ENCODE measurements at places on chromosomes 7 and 10.

GRCh38 chr10:34406463-34407323 is 408.4 kb downstream of the PARD3 start:
- DNase-seq: no peak

GRCh38 chr10:33353853-33354252 is 19.4 kb upstream of the NRP1 start:
- DNase-seq: no peak

DNA sequence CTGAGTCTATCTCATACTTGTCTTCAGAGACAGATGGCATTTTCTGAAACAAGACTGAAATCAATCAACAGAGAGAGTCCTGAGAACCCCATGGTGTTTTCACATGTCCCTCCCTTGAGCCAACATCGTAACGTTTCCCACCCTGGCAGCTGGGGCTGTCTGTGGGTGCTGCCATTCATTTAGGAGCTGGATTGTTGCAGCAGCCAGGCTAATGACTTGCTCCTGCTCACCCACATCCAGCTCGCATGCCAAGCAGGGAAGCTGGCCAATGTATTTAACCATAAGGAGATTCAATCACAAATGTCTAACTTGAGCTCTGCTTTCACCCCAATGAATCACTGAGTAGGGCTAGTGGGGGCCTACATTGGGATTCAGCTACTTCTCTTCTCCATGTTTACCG is 146.1 kb downstream of the ADRA2A start:
- DNase-seq: no peak

DNA sequence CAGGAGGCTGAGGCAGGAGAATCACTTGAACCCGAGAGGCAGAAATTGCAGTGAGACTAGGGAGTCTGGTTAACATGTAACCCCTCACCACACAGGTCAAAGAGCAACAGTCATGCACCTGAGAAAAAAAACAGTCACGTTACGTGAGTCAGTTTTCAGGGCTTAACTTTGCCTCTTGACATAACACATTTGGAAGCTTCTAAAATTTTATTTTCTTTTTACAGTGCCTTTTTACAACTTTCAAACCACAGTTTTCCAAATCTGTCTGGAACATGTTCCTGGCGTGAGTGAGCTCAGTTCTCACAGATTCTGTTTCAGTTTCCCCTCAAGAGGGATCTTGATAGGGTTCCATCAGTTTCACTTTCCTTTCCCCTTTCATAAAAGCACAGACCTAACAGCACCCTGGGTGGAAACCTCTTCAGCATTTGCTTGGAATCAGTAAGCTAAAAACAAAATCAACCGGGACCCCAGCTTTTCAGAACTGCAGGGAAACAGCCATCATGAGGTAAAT is 4.4 kb downstream of the IFIT3 start:
- no peak for DNase-seq

DNA sequence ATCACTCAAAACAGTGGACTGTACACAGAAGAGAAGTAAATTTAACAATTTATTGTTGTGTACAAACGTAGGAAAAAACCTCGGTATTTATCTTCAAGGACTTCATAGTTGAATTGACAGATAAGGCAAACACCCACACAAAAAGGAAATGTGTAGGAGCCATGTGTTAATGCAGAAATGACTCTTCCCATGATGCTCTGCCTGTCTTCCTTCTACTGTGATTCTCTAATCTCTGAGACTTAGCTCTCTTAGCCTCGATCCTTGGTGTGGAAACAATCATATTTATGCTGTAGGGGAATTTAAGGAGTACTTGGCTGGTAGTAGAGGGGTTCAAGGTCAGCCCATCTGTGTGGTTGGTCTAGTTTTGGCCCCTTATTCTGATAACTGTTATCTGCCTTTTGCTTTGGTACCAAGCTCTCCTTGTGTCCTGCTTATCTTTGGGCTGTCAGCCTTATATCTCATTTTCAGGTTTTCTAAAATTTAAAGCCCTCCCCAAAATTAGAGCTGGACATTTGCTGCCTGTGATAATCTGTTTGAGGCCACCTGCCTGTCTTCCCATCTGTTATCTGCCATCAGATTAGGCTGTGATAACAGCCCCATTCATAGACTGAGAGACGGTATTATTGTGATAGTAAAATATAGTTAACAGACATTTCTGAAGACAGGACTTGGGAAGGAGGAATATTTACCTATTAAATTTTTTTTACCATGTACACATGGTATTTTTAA is 81.7 kb downstream of the GPR85 start:
- no peak for DNase-seq

DNA sequence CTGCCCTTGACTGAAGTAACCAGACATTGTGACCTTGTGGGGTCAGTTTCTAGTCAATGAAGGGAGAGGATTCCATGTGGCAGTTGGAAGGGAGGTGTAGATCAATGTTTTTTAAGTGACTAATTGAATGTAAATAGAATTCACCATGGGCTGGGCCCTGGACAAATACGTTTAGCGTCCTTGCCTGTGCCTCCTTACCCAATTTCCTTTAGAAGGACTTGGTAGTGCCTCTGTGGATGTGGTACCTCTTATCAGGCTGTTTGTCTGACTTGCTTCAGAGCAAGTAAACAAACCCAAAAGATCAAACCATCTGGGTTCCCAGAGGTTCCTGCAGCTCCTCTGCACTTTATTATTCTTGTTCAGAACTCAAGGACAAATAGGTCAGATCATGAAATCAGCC is 4.3 kb upstream of the KAT6B start:
- no peak for DNase-seq

DNA sequence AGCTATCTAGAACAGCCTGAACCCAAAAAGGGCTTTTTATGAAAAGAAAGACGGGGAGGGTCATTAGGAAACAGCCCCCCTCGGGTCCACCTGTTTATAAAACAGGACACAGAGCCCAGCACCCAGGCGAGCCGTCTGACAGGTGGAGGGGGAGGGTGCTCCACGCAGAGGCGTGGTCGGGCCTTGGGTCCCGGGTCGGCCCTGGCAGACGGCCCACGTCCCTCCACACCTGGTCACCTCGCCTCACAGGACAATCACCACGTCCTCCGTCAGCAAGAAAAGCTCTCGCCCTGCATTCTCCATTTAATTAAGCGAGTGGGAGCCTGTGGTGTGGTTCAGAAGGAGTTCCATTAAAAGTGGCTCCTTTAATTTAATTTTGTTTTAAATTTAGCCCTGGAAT is 42.3 kb upstream of the FOXL3 start:
- no peak for DNase-seq

- DNase-seq: no peak
These were observed 75.4 kb downstream of the HDAC9 start for GRCh38 chr7:18570890-18571478.

- no peak for DNase-seq
These were observed 17.3 kb upstream of the PNLIPRP3 start for GRCh38 chr10:116410351-116410750.

Measured in stimulated activated CD4-positive, alpha-beta T cell treated with anti-CD3 and anti-CD28 coated beads, Interleukin-4, amount 100 ng/mL, for 48 hours (primary cell).